ENCODE measurements at places on chromosomes 11 and 22.

DNA sequence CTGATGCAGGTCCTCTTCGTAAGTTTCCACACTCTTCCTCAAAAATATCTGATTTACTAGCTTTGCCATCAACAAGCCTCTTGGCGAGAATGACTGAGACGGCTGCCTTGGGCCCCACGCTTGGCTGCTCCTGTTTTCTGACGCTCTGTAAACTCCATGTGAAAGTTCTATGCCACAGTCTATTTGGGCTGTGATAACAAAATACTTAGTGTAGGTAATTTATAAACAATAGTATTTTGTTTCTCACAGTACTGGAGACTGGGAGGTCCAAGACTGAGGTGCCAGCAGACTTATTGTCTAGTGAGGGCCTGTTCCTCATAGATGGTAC, 123.2 kb upstream of the SORL1-AS1 start:
- DNase-seq: no peak

DNA sequence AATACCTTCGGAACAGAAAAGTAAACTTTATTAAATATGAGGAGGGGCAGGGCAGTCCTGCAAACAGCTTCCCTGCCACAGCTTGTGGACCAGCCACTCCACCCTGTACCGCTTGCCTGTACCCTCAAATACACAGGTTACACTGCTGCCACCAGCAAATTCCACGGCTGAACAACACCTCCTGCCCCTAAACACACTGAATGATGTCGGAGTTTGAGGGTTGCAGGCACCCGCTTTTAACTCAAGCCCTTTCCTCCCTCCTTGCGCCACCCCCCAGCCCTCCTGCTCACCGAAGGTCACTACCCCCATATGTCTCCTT, 4.0 kb downstream of the VSIG2 start:
- no peak for DNase-seq

- DNase-seq: no peak
Observed at GRCh38 chr22:30828187-30829155, 133.8 kb downstream of the OSBP2 start.

- DNase-seq: no peak
Observed at GRCh38 chr22:44352378-44353035, 39.8 kb upstream of the SHISAL1 start.

DNA sequence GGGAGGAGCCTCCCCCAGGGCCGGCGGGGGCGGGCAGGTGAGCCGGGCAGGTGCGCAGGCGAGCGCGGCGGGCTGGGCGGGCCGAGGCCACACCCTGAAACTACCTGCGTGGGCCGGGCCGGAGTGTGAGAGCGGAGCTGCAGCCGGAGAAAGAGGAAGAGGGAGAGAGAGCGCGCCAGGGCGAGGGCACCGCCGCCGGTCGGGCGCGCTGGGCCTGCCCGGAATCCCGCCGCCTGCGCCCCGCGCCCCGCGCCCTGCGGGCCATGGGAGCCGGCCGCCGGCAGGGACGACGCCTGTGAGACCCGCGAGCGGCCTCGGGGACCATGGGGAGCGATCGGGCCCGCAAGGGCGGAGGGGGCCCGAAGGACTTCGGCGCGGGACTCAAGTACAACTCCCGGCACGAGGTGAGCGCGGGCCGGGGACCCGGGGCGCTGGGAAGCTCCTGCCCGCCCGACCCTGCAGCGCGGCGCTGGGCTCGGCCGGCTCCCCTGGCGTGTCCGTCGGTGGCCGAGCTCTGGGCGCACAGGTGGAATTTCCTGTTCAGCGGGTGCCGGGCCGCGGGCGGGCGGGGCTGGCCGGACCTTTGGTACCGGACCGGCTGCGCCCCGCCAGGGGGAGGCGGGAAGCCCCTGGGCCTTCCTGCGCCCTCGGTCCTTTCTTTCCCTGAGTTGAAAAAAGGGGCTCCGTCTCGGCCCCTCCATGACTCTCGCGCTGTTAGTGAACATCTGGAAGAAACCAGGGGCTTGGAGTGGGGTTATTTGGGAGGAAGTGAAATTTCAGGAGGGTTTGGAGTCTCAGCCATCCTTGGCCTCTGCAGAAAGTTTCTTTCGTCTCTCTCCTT, at the start of gene ST14:
ST14 (plus strand) TSS at position 126 of the 841 bp plus-strand sequence; CDS start at position 324, 198 bp downstream.
- no peak for DNase-seq

GRCh38 chr11:68617925-68618809, 66.2 kb upstream of the GAL start:
- DNase-seq: no peak

GRCh38 chr11:8709002-8709672, 26.5 kb downstream of the RPL27A start:
- DNase-seq: no peak

DNA sequence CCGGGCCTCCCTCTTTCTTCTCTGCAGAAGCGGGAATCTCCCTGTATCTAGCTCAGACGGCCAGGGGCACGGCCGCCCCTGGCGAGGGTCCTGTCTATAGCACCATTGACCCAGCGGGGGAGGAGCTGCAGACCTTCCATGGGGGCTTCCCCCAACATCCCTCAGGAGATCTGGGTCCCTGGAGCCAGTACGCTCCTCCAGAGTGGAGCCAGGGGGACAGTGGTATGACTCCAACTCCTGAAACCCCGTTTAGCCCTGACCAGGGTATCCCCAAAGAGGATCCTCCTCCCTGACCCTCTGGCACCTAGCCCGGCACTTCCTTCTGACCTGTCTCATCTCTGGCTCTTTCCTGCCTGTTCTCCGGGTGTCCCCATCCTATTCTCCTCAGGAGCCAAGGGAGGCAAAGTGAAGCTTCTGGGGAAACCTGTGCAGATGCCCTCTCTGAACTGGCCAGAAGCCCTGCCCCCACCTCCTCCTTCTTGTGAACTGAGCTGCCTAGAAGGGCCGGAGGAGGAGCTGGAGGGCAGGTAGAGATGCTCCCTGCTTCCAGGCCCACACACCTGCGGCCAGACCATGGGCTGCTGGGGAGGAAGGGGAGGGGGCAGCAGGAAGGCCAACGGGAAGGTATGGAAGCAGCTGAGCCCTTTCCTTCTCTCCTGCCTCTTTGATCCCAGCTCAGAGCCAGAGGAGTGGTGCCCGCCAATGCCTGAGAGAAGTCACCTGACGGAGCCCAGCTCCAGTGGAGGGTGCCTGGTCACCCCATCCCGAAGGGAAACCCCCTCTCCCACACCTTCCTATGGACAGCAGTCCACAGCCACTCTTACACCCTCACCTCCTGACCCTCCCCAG, 12.9 kb downstream of the ROBO3 start:
- no peak for DNase-seq

GRCh38 chr11:65851811-65852507, 6.0 kb downstream of the CFL1 start:
- no peak for DNase-seq

DNA sequence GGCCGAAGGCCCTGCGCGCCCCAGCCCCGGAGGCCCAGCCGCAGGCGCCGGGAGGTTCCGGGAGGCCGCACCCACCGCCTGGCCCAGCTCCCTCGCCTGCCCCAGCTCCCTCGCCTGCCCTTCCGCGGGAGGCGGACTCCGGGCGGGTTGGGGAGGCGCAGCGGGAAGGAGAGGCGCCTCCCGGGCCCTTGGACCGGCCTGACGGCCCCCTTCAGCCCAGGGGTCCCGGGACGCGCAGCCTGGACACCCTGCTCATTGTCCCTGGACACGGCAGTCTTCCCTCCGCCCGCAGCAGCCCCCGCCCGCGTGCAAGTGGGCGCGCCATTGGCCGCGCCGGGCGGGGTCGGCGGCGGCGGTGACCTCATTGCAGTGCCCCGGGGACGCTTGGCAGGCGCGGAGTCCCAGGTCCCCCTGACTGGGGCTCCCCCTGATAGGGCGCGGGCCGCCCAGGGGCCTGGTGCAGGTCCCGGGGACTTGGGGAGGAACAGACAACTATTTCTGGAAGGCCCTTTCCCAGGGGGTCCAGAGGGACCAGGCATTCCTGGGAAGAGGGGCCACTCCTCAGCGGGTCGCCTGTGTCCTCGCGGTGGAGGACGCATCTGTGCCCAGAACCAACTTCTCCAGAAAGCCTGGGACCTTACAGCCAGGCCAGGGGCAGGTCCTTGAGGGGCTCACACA, 501 bp downstream of the CD151 start:
- no peak for DNase-seq

DNA sequence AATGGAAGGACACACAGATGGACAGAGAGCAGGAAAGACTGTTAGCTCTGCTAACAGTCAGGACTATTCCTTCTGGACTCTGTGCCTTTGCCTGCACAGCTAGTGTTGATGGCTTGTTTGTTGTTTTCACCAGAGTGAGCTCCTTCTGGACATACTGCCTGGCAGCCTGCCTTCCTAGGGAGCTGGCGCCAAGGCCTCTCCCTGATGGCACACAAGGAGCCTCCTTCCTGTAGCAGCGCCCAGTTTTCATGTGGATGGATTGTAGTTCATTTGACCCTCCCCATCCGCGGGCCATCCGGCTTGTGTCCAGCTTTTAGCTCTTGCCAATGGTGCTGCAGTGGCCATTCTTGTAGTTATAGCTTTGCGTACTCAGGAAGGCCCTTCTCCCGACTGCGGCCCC, 16.6 kb upstream of the BCR start:
- DNase-seq: no peak

- DNase-seq: no peak
Observed at GRCh38 chr11:14773755-14774154, 118.3 kb downstream of the CYP2R1 start.

DNA sequence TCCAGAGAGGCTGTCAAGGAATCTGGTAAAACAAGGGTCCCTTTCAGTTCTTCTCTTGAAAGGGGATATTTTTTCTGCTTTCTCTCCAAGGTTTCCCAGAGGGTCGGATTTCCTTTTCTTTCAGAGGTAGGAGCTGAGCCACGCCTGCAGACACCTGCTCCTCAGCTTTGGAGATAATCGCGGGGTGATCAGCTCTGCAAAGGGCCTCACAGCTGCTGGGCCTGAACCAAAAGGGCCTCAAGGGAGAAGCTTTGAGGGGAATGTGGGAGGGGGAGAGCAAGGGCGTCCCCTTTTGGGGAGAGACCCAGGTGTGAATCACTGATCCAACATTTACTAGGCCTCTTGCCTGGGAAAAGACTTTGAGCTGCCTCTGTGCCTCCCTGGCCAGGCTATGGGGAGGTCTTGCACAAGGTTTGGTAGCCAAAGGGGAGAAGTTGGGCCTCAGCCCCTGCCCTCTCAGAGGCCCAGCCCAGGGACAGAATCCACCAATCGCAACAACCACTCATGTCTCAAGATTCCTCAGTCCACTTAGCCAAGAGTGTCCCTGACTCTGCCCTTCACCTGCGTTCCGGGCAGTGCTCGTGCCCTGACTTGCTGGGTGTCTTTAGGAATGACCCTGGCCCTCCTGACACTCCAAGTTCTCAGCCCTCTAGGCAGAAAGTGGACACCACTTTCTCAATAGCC, 14.0 kb upstream of the TP53I11 start:
- DNase-seq: no peak

DNA sequence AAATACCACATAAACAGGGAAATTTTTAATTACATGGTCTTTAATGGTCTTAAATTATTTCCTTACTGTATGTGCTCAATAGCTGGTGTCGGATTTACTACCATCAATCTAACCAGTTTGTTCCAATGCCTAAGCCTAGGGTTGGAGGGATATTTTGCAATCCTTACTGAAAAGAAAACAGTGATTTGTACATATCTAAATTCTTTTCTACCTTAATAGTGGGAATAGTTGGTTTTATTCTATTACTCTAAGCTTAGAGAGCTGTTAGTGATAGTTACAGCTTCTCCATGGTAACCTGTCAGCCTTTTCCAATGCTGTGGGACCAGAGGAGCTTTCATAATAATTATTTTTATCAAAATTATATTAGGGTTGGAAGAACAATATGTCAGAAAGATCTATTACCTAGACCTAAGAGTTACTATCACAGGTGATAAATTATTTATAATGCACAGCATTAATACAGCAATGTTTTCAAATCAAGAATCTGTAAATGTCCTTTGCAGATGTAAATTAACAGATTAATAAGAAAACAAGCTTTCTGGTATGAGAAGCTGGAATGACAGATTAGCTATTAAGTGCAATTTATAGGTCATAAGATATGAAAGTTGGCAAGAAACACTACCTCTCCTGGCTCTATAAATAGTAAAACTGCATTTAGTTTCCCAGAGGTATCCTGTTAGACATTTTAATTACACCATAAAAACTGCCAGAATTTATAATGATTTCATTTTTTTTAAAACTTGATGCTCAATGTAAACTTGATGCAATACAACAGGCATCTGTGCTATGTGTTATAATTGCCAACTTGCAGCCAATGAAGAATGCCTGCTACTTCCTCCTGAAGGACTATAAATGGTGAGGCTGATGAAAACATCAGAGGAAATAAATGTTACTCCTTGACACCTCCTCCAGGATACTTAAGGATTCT, 262.0 kb upstream of the PITPNB start:
- no peak for DNase-seq

- no peak for DNase-seq
Observed at GRCh38 chr11:110935018-110935640, 222.9 kb upstream of the ARHGAP20 start.

- DNase-seq: no peak
Observed at GRCh38 chr11:74744277-74744676, 4.4 kb upstream of the RNF169 start.

GRCh38 chr11:37371346-37371970, 773.4 kb upstream of the RAG2 start:
- no peak for DNase-seq

DNA sequence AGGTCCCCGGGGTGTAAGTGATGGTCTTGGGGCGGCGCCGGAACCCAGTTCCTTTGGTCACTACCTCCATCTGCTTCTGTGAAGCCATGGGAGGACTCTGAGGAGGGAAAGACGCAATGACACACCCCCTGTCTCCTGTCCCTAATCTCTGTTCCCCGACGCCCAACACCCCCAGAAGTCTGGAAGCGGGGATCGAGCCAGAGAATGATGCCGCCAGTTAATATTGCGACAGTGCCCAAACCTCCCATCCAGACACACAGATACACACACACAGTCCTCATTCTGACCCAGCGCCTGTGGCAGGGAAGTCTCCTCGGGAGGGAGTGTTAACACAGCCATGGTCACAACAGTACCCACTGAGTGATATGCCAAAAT, 352 bp downstream of the C22orf23 start:
- DNase-seq: no peak

DNA sequence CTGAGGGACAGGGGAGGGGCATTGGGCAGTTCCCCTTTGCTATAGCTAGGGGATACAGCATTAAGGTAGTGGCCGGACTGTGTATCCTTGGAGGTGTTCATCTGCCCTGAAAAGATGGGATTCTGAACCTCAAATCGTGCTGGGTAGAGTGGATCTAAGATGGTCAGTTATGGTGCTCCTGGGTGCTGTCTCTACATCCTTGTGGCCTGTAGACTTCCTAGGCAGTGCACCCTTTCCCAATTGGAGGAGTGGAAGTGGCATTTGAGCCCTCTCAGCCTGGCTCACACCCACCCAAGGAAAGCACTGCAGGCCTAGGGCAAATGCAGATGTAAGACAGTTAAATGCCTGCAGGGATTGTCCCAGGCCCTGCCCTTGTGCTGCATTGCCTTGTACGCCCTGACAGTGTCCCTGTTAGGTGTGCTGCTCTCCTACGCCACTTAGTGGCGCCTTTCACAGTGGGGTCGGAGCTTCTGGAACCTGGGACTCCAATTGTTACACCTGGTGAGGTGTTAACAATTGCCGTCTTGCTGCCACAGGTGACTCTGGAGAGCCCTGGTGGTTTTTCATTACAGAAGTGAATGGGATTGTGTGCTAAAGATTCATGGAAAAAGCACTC, 35.0 kb downstream of the PPFIBP2 start:
- no peak for DNase-seq

- DNase-seq: no peak
Observed at GRCh38 chr22:42977569-42977968, 37.4 kb downstream of the PACSIN2 start.

GRCh38 chr11:112381578-112381977, 120.9 kb upstream of the PLET1 start:
- DNase-seq: no peak
